DMS79 (cell line): ENCODE measurements at places on chromosomes 12 and 14.
A peak's percentile ranks its signal among the peaks of the same experiment; 100 is the strongest.

GRCh38 chr12:111186347-111186746 lies 182.5 kb downstream of the PHETA1 start:
- DNase-seq = no peak

DNA sequence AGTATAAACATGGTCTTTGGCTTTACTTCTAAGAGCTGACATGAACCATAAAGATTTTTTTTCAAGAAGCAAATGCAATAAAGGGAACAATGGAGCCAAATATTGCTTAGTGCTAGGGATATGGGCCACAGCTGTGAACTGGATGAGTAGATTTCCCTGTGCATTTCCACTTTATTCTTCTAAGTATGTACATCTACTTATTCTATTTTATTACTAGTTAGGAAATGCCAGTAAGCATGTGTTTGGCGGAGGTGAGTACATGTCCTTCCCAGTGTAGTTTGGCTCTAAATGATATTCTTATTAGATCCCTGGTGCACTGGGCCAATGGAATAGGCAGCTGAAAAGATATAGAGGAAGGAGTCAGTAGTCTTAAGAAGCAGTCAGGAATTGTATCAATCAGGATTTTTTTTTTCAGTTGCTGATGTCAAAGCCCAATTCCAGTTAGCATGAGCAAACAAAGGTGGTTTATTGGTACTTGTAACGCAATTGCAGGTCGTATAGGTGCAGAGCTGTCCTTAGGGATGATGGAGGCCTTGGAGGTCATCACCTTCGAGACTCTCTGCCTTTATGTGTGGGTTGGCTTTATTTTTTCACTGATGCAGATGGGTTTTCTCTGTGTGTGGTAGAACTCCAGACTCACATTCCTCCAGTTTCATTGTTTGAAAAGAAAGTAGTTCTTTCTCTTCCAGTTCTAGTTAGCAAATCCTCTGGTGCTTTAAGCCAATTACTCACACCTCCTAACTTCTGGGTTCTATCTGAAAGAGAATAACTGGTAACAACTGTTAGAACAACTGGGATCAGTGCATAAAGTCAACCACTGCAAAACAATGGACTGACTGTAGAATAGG lies 139.0 kb upstream of the LRIG3 start:
- no peak for DNase-seq

DNA sequence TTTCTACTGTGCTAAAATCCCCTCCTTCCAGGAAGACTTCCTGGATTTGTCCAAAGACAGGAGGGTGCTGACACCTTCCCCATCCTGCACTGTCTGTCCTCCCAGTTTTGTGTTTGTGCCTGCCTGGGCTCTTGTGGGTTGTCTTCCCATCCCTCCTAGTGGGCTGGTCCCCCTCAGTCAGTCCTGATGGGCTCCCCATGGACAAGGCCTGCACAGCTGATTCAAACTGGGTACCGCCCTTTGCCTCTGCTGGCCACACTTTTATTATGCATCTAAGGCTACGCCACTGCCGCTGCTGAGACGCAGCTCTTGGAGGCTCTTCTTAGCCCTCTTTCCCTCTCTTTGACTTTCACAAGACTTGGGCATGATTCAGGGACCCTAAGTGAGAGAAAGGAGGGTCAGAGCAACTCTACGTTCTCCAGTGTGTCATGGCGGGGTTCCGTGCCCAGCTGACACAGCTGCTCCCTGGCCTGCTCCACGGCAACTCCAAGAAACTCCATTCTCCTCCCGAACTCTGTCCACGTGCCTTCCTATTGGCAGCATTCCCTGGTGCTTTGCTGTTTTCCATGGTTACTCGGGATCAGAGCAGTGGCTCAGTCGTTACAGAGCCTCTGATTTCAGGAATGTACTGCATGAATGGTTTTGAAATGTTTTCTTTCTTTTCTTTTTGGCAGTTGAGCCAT lies 3.8 kb upstream of the KRT85 start:
- DNase-seq = no peak

GRCh38 chr14:65213316-65213715 lies 111.0 kb upstream of the MAX start:
- no peak for DNase-seq

DNA sequence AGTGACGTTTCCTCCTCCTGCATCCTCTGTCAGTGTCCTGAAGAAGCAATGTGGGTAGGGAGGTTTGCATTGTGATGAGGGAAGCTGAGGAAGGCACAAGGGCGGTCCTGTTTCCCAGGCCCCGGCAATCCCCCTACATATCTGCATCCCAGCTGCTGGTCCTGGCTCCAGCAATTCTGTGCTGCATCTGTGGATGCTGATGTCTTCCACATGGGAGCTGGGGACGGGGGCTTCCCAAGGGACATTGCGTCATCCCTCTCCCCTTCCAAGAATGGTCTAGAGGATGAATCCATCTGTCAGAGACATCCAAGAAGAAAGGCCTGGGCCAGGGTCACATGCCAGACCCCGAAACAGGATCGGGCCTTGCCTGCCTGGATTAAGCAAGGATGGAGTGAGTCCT lies 52.1 kb downstream of the TSPAN11 start:
- DNase-seq = no peak

DNA sequence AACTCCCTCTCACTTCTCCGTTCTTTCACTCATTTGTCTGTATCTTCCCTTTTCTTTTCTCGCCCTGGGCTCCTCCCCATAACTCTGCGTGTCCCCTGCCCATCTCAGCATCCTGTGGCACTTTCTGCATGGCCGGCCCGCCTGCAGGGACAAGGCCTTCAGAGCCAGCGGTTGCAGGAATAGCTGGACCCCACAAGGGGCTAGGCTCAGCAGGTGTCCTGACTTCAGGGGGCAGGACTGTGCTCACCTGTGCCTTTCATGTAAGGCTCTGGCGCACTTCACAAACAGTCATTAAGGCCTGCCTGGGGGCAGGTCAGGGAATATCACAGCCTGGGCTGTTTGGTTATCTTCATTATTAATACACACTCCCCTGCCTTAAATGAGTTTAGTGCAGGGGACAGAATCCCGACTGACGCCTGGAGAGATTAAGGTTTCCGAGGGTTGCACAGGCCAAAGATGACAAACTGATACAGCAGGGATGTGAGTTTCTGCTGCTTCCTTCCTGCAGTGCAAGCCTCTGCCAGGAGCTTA lies 768.8 kb upstream of the TBX3 start:
- DNase-seq = peak; percentile 22

- DNase-seq = no peak
Measured at GRCh38 chr12:106885541-106886249, 70.0 kb upstream of the TMEM263 start.

- no peak for DNase-seq
Measured at GRCh38 chr14:95291859-95292542, 27.7 kb downstream of the CLMN start.

- DNase-seq = no peak
Measured at GRCh38 chr12:76782526-76782925, 18.6 kb downstream of the ZDHHC17 start.

DNA sequence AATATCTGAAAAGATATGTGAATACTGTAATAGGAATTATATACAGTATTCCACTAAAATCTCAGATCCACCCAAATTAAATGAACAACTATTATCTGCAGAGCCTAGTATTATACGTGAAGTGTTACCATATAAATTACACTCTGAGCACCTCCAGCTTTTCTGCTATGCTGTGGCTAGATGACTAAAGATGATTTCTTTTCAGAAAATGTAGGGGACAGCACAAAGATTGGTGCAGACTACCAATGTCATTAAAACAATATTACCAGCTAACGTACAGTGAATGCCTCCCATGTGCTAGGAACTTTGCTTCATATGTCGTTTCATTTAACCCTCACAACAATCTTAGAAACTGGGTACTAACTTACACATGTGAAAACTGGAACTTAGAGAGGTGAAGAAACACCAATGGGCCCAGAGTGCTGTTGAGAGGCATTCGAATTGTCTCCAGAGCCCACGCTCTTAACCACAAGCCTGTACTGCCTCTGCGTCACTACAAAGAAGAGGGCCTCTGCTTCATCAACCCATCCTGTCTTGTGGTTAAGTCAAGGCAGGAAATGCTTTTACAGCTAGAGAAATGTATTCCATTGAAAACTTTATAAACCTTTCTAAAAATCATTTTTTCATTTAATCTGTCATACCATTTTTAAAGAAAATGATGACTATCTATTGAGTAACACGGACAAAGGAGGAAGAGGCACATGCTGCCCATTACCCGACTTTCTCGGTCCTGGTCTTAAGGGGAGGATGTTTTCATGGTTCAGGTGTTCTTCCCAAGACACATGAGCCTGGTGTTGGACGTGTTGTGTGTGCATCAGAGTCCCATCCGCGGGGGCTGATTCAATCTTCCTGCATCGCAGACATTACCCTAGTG lies 1.3 kb downstream of the GPR65 start:
- DNase-seq = no peak

DNA sequence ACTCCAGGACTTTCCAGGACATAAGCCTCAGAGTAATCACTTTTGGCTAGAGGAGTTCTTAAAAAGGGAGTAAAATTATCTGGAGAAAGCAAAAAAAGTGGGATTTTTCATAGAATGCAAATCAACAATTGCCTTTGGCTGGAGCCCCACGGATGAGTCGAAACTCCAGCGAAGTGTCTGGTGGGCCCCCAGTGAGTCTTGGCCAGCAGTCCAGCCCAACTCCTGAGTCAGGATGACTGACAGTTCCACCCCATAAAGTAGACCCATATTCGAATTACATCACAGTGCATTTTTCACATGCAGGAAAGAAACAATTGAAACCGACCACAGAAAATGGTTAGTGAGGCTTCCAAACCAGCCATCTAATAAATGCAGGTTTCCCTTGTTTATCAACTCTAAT lies 265.7 kb downstream of the BCL11B start:
- no peak for DNase-seq

DNA sequence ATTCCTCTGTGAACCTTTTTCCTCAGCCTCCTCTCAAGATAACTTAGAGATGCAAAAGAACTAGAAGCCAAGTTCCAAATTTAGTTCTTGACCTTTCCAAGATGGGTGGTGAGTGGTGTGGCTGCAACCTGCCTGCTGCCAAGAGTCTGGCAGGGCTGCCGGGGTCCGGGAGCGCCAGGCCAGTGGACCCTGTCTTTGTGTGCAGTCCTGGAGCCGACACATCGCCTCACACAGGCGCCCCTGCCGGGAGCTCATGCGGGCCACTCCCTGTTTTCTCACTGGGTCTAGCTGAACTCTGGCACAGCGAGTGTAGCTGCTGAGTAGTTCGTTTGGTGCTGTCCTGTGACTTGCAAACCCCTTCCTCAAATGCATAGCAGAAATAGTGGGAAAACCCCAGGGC lies 84.9 kb downstream of the CACNA1C start:
- no peak for DNase-seq

DNA sequence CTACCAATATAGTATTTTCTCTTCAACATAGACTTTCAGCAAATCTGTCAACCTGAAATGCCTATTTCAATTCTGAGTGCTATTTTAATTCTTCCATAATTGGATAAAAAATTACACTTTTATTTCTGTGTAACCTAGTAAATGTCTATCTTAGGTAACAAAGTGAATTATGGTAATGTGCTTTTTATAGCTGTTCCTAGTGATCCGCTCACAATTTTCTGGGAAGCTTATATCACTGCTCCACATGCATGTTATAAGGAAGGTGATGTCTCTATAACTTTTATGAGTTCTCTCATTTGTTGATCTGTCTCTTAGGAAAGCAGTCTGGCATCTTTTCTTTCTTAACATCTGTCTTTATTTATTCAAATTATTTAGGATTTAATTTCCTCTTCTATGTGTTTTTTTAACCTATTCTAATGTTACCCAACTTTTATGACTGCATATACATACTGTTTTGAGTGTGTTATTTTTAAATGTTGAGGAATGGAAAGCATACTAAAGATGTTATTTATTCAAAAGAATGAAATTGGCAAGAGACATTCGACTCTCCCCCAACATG lies 777.1 kb upstream of the MDGA2 start:
- no peak for DNase-seq

- DNase-seq = no peak
Measured at GRCh38 chr14:59292921-59293534, 104.6 kb downstream of the DAAM1 start.

DNA sequence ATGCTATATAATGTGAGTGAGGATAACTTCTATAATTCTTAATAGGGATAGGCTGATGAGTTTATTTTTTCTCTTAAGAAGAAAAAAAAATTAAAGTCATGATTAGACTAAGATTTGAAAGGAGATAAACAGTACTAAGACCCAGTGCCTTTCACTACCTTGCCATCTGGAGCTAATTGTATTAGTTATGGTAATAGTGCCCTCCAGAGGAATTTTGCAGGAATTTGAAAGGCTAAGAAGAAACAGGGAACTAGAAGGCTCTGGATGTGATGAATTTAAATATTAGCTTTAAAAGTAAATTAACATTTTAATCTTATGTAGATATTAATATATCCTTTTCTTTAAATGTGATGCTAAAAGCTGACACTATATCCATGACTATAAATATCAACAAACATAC lies 36.6 kb upstream of the PIK3C2G start:
- peak; percentile 22 for DNase-seq

GRCh38 chr14:59600211-59600945 lies 23.8 kb upstream of the CCDC175 start:
- no peak for DNase-seq

DNA sequence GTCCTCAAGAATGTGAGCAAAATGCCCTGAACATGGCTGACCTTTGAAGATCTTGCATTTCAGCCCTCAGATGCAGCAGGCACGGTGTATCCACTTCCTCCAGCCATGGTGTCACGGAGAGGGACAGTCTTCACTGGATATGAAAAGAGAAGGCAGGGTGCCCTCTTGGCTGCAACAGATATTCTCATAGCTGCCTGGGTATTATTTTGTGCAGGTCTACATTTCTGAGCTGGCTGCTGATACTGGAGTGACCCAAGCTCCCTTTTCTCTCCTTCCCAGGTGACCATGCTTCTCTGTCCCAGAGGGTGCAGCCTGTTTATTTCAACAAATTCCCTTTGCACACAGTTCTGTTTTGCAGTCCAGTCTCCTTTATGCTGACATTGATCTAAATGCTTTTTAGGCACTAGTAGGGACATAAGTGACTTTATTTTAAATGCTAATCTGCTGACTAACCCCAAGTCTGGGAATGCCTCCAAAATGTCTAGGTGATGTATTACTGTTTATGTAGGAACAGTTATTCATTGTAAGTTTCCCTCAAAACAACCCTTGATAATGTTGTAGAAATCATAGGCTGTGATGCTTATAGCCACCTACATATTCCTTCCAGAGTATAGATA lies 17.4 kb upstream of the PYGL start:
- DNase-seq = no peak

- peak; percentile 77 for DNase-seq
Measured at GRCh38 chr12:131222329-131223139, 268.8 kb downstream of the ADGRD1 start.

DNA sequence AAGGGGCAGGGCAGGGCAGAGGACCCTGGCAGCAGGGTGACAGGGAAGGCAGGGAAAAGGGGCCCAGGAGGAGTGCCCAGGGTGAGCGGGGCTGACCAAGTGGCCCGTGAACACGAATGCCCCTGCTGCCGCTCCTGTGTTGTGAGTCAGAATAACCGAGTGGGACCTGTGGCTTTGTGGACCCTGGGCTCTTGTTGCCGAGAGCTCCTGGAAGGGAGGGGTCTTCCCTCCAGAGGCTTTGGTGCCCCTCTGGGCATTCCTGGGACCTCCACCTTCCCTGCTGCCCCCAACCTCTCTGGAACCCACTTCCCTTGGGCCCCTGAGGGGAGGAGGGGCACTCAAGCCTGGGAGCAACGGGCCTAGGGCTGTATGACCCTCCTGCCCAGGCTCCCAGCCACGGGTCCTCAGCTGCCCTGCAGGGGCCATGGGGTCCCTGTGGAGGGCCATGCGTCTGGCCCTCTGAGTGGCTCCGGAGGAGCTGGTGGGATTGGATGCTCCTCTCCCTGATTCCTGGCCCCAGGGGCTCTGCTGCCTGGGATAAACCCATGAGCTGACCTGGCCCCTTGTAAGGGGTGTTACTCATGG lies 319.4 kb downstream of the TMEM121 start:
- no peak for DNase-seq
